ENCODE measurements at places on chromosomes 12 and 14.

DNA sequence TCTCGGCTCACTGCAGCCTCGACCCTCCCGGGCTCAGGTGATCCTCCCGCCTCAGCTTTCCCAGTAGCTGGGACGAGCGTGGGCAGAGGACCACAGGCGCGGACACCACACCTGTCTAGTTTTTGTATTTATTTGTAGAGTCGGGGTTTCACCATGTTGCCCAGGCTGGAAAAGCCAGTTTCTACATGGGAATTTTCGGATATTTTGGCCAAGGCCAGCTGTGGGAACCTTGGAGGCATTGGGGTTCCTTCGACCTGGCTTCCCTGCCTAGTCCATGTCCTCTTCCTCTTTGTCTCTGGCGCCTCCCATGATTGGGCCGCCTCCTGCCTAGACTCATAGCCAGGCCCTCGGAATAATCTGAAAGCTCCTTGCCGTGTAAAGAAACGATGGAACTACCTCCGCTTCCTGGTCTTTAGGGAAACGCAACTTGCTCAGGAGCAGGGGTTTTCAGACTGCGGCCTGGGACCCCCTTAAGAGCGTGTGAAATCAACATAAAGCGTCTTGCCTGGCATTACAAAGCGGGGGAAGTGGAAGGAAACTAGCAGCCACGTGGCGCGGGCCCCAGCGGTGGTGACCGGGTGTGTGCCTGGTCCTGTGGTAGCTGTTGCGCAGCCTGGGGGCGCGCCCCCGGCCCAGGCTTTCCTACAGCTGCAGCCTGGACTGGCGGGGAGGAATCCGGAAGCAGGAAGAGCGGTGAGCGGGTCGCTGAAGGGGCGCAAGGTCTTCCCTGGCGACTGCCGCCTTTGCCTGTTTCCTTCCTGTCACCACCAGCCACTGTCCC, 1.4 kb upstream of the HSP90AA1 start:
- DNase-seq, result peak; percentile 88

GRCh38 chr12:8913702-8914032, 642 bp upstream of the PHC1 start:
- DNase-seq, result no peak

DNA sequence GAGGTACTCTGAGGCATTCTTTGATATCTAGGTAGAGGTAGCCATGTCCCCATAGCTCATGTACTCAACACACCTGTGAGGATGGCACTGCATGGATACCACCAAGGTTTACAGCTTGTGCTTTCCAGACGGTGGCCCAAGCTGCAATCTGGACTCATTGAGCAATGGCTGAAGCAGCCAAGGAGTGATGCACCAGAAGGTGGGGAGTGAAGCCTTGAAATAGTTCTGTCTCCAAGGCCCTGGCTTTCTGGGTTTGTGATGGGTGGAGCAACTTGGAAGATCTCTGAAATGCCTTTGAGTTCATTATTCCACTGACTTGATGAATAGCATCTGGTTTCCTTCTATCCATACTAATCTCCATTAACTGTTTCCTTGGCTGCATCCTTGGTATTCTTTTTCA, 290.0 kb upstream of the NOVA1 start:
- DNase-seq, result no peak

DNA sequence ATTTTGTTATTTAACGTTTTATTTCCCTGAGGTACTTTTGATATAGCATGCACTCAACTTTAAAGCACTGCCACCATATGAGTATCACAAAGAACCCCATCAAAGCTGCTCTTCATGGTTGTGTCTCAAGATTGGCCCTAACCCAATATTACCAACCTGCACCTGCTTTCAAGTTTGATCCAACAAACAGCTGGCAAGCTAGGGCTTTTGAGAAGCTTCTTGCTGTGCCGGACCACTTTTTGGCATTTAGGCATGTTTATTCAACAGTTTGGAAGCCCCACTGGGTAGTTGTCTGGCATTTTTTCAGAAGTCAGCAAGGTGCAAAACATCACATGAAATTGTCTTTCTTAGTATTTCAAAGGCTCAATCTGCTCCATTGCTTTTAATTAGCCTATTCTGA, 137.2 kb upstream of the PLEKHA5 start:
- no peak for DNase-seq

- DNase-seq, result no peak
These were observed 159.1 kb upstream of the LMNTD1 start for GRCh38 chr12:25712169-25712568.

- no peak for DNase-seq
These were observed 19.1 kb upstream of the FICD start for GRCh38 chr12:108495823-108496579.

DNA sequence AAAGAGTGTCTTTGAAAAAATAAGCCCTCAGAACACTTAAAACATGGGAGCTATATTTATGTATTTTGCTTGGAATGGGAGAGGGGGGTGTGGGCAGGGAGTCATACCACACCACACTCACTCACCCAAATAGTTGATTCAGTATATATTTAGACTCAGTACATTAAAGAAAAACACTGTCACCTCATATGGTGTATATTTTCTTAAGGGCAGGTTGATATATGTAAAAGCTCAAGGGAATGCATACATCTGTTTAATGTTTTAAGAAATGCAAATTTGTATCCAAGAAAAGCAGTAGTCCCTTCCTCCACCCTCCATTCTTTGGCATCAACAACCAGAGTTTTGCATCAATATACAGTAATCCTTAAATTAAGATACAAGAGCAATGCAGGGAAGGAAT, 1.4 kb downstream of the NFYB start:
- no peak for DNase-seq

DNA sequence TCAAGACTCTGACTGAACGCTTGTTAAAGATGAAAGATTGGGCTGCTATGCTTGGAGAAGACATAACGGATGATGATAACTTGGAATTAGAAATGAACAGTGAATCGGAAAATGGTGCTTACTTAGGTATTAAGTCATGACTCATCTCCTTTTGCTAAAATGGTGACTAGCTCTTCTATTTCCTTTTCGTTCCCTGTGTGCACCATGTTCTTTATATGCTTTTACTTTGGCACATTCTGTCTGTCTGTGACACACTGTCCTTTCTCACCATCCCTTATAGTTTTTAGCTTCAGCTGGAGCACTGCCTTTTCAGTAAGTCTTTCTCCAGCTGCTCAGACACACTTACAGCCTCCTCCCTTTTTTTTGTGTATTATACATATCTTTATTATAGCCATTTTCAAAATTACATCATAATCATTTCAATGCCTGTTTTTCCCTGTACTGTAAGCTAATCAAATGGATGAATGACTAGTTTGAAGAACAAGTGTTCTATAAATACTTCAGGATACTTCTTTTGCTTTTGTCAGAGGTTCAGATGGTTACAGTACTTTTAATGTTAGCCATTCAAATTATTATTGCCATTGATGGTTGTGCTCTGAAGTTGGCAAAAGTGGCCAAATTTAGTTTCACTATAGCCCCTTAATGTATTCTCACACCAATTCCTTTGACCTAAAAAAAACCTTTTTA, 68.6 kb downstream of the MIA2 start:
- DNase-seq, result no peak

DNA sequence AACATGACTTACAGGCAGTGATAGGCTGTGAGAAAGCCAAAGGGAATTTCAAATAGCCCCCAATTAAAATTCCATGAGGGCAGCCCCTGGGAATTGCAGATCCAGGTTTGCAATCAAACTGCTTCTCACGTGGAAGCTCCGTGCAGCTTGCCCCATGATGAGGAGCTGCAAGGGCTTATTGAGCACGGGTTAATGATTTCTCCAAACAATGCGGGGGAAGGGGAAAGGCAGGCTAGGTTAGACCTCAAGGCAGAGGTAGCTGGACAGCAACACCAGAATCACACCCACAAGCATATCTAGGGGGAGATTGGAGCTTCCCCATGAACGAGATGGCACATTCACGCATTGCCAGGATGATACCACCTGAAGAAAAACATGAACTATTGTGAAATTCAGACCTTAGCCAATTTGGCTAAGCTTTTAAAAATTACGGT, 5.0 kb upstream of the DUSP6 start:
- DNase-seq, result no peak

DNA sequence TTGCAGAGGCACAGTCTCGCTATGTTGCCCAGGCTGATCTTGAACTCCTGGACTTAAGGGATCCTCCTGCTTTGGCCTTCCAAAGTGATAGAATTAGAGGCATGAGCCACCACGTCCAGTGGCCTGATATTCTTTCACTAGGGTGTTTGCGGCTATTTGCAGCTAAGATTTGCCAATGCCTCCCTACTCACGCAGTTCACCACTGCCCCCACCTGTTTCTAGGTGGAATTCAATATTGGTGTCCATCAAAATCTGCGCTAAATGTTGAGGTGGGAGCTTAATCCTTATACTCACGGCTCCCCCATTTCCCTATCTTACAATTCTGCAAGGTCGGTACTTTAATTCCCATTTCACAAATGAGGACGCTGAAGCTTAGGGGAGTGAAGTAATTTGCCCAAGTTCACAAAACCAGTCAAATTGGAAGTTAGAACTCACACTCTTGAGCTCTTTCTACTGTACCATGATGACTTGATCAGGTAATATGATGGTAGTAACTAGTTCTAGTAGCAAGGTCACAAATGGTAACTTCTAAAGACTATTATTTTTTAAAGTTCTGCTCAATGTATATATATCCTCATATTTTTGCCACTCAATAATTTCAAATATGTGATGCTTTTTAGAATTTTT, 22.1 kb upstream of the LRRC9 start:
- peak; percentile 69 for DNase-seq

- no peak for DNase-seq
These were observed 38.3 kb upstream of the FAR2 start for GRCh38 chr12:29110506-29111442.

DNA sequence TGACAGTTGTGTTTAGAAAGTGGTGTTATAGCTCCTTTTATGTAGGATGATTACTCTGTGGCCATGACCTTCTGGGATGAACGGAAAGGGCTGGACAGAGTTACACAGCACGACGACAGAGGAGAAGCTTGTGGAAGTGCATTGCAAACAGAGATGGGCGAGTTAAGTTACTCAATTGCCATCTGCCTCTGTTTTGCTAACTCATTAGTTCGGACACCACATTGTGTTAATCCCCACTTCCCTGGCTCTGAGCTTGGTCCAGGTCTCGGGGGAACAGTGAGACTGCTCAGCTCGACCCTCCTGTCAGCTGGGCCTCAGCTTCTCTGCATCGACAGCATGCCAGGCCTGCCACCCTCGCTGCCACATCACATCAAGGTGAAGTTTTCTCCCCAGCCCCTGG, 408.0 kb downstream of the ZFP36L1 start:
- peak; percentile 92 for DNase-seq

DNA sequence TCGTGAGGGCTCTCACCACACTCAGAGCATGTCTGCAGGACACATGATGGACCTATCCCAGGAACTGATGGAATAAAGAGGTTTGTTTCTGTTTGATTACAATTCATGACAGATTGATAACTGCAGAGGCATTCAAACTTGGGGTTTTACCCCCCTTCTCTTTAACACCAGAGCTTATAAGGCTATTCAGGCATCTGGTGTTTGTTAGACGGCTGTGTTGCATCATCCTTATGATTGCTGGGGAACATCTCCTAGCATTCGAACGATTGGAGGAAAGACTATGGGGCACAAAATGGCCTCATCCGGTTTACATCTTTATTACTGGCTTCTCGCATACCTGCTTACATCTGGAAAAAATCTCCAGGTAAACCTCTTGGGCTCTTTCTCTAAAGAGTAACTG, 191.8 kb downstream of the MSRB3 start:
- DNase-seq, result no peak

DNA sequence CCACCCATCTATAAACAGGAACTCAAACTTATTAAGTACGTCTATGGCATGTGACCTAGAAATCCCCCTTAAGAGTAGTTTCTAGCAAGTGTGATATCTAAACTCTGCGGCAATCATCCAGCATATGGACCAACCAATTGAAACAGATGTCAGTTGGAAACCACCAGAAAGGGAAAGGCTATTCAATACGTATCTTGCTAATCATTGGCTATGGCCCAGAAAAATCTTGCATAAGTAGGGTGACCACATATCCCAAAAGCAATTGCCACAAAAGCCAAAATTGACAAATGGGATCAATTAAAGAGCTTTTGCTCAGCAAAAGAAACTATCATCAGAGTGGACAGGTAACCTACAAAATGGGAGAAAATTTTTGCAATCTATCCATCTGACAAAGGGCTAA, 24.2 kb downstream of the SYNJ2BP start:
- DNase-seq, result no peak

DNA sequence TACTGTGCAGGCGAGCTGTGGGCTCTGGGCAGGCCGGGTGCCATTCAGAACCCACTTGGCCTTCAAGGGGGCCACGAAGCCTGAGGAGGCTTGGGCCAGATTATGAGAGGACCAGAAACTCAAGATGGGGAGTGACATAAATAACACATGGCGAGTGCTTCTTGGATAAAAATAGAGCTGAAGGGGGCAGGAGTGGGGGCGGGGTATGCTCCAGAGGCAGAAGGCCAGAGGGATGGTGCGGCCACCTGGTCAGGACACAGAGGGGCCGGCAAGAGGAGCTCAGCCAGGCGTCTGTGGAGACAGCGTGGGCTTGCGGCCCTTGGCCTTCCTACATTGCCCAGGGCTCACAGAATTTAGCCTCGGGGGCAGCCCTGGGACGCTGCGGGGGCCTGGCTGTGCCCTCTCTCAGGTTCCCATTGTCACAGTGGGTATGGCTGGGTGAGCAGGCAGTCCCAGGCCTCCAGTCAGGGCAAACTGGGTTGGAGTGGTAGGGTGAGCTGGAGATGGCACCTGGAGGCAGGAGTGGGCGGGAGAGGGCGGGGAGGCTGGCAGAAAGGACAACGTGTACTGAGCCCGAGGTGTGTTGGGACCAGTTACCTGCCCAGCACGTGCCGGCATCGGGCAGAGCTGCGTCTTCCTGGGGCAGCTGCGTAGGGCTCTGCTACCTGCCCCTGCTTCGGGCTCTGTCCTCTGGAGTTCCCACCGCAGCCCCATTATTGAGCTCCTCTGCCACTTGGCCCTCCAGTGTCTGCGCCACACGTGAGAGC, 7.4 kb upstream of the SLC25A29 start:
- DNase-seq, result no peak

GRCh38 chr14:93974833-93975232, 1.5 kb downstream of the ASB2 start:
- peak; percentile 92 for DNase-seq

DNA sequence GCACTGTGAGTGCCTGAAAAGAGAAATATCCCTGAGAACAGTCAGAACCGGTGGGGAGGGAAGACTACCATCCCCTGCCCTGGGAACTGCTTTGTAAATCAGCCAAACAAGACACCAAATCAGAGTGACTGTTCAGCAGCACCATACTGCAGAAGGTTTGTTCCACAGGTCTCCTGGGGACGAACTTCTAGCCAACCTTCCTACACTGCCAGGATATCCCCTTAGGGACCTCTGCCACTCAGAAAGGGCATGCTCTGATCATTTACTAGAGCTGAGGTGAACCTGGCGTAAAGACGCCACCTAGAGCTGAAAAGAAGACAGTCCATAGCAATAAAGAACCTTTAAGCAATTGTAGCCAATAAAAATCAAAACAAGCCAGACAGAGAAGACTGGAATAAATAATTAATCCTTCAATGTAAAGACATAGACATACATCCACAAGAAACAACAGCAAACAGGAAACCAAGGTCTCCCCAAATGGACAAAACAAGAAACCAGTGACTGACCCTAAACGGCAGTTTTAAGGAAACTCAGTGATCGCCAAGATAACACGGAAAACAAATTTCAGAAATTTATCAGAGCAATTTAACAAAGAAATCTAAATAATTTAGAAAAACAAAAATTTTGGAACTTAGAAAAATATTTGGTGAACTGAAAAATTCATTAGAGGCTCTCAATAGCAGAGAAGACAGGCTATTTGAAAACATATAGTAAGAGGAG, 228.1 kb upstream of the AMIGO2 start:
- DNase-seq, result peak; percentile 64

GRCh38 chr14:23528555-23528954, 23.0 kb downstream of the ZFHX2 start:
- DNase-seq, result no peak

GRCh38 chr12:42208574-42208973, 29.5 kb downstream of the YAF2 start:
- no peak for DNase-seq
